Hair follicle dermal papilla cell (primary cell): ENCODE measurements at places on chromosomes 13 and 19. TPM values are rescaled to one million over a fixed set of nuclear protein-coding genes. Genes with fewer than 3 reads are reported as not detected.

The PRR22 gene
- 0.49 and 1.1 TPM in 2 replicates for total RNA-seq

The PCID2 gene
- total RNA-seq = 44.4 and 58.6 TPM in 2 replicates

The SCEL gene
- under 0.01 TPM in 1 of 2 replicates, not detected in the other for total RNA-seq

The CCNA1 gene
- not detected in 2 replicates for total RNA-seq

The LHB gene
- 0.49 and 0.61 TPM in 2 replicates for total RNA-seq

The ZNF888 gene
- 5.0 and 6.1 TPM in 2 replicates for total RNA-seq

The CD37 gene
- not detected in 2 replicates for total RNA-seq

The PCDH17 gene
- 1.3 and 2.1 TPM in 2 replicates for total RNA-seq

The ALOX5AP gene
- not detected in 2 replicates for total RNA-seq

The FXYD7 gene
- not detected in 2 replicates for total RNA-seq

The OR10H1 gene
- not detected in 2 replicates for total RNA-seq

The FFAR1 gene
- total RNA-seq = not detected in 2 replicates

The ACP7 gene
- 0.36 and 1.1 TPM in 2 replicates for total RNA-seq

The NLRP11 gene
- under 0.01 TPM in 1 of 2 replicates, not detected in the other for total RNA-seq

The GNG8 gene
- total RNA-seq = not detected in 2 replicates

The C19orf73 gene
- 0.36 TPM in 1 of 2 replicates, not detected in the other for total RNA-seq

The GNA15 gene
- total RNA-seq = 0.16 TPM in 1 of 2 replicates, not detected in the other

The GFY gene
- not detected in 2 replicates for total RNA-seq

The GIPC1 gene
- total RNA-seq = 125 and 129 TPM in 2 replicates

The APLP1 gene
- 13.8 and 16.4 TPM in 2 replicates for total RNA-seq

The ADGRE1 gene
- not detected in 2 replicates for total RNA-seq

The CPT1C gene
- total RNA-seq = 18.2 and 20.4 TPM in 2 replicates

The CATSPERD gene
- under 0.01 TPM in 1 of 2 replicates, not detected in the other for total RNA-seq
